ENCODE measurements at places on chromosomes 1 and 21.

DNA sequence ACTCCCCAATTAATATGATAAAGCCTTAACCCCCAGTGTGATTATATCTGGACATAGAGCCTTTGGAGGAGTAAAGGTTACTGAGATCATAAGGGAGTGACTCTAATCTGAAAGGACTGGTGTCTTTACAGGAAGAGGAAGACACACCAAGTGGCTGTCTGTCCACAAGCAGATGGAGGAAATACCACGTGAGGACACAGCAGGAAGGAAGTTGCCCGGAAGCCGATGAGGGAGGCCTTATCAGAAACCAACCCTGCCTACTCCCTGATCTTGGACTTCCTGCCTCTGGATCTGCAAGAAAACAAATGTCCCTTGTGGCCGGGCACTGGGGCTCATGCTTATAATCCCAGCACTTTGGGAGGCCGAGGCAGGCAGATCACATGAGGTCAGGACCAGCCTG, 110.3 kb upstream of the CHRM3 start:
- DNase-seq, result no peak

GRCh38 chr1:176521211-176521610, 58.2 kb downstream of the PAPPA2 start:
- DNase-seq, result no peak

DNA sequence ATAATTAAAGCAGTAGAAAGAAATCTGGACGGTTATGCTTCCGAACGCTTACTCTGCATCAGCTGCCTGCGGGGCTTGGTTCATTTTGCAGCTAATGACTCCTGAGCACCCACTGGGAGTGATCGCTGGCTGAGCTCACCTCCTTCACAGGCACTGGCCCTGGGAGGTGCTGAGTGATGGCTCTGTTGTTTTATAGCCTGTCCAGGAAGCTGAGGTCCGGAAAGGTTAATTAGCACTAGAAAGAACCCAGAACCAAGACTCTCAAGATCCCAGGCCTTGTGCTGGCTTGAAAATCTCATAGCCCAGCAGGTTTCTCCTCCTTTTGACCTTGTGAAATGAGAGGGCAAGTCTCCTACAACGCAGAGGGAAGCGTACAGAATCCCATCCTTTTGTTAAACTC, 226.2 kb downstream of the AJAP1 start:
- DNase-seq, result no peak

GRCh38 chr1:198948895-198949659, 310.2 kb downstream of the PTPRC start:
- no peak for DNase-seq

DNA sequence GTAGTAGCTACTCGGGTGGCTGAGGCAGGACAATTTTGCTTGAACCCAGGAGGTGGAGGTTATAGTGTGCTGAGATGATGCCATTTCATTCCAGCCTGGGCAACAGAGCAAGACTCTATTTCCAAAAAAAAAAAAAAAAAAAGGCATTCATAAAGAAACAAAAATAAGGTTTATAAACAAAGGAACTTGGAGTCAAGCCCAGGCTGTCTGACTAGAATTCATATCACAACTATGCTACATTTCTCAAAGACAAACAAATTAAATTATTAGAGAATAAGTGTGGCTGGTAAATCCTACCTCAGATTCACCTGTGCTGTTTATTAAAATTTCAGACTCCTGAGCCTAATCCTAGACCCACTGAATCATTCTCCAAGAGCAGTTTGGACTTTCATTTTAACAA, 4.2 kb downstream of the GCLM start:
- DNase-seq, result no peak

All from CD4-positive, alpha-beta T cell treated with Interleukin-15 for 4 hours (primary cell).